Cardiac fibroblast (primary cell): ENCODE measurements at places on chromosomes 7 and 10.
A peak's percentile ranks its signal among the peaks of the same experiment; 100 is the strongest.

- no peak for DNase-seq
These were observed 10.0 kb upstream of the CPXM2 start for GRCh38 chr10:123901621-123902020.

DNA sequence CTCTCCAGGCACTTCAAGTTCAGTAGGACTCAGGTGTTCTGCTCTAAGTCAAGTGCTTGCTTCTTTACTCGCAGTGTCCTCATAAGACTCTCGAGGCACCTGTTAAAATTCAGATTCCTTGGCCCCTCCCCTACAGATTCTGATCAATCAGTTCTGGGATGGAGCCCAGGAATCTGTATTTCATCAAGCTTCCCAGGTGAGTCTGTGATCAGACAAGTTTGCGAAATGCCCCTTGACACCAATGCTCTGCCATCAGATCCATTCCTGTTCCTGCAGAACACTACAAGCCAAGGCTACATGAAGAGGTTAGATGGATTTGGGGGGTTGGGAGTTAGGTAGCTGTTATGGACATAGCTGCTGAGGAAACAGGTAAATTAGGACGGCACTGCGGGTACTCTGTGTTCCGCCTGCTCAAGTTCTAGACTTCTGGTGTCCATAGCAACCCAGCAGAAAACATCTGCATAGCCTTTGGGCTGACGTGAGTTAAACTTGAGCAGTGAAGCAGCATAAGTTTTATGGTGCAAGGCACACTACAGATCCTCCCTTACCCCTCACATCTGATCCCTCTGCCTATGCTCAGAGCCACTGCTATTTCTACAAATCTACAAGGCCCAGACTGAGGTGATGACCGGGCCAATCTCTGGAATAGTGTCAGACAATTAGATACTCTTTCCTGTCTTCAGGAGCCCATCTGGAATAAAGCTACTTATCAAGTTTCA lies 6.8 kb upstream of the NCOA4 start:
- DNase-seq, result no peak

- no peak for DNase-seq
These were observed 247.0 kb downstream of the TRIL start for GRCh38 chr7:28711114-28711513.

DNA sequence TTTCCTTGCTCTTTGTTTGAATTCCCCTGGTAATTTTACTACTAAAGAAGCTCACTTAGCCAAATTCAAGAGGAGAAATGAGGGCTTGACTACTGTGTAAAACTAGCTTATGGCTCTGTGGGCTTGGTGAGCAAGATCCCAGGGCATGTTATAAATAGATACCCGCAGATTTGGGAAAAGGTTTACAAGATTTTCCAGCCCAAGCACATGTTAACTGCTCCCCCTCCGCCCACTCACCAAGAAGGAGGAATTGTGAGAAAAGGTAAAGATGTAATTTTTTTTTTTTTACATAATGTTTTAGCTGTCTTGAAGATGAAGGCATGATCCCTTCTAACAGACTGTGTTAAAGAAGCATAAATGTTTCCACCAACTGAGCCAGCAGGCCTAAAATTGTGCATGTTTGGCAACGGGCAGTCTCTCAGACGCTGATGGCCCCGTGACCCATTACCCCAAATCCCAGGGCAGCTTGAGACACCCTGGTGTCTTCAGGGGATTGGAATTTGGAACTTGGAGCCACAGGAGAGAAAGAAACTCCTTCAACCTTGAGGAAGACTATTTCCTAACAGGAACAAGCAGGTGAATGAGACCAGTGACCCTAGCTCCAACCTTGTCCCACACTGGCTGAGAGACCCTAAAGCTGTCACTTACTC lies 429.8 kb upstream of the CELF2 start:
- DNase-seq, result peak; percentile 24

DNA sequence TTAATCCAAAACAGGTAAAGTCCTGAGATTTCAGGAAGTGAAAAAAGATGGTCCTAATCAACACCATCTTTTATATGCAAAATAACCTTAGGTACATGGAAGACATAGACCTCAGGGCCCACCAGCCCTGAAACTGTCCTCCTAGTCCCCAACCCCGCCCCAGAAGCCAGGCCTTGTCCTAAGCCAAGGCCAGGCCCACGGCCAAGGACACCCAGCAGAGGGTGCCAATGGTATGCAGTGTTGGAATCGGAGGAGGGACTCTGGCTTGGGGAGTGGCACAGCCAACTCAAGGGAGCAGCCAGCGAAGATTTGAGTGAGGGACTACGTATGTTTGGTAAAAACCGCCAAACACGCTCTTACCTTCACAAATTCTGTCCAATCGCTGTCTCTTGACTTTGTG lies 96.7 kb downstream of the ZRANB1 start:
- no peak for DNase-seq

DNA sequence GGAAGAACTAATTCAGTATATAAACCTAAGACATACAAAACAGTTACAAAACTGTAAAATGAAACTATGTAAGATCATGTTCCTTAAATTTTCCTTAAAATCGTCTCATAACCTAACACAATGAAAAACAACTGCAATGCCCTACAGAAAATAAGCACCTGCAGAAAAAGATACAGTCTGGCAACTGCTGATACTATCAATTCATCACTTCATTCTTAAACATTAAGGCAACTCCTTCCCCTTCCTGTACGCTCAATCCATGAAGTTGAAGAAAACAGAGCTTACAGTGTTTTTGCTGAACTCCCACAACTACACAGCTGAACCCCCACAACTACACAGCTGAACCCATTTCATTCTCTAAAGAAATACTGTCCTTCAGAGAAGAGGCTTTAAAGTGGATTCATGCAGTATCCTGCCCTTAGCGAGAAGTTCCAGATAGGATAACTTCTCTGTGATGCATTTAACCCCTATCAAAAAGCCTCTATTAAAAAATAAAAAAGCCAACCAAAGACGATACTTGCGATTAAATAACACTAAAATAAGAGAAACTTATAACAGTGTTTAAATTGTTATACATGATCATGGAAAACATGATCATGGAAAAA lies 50.0 kb downstream of the JMJD1C start:
- DNase-seq, result no peak

- no peak for DNase-seq
These were observed 163.8 kb downstream of the RNF133 start for GRCh38 chr7:122535086-122535485.

GRCh38 chr7:25653384-25653783 lies 425.1 kb upstream of the NPVF start:
- DNase-seq, result no peak

DNA sequence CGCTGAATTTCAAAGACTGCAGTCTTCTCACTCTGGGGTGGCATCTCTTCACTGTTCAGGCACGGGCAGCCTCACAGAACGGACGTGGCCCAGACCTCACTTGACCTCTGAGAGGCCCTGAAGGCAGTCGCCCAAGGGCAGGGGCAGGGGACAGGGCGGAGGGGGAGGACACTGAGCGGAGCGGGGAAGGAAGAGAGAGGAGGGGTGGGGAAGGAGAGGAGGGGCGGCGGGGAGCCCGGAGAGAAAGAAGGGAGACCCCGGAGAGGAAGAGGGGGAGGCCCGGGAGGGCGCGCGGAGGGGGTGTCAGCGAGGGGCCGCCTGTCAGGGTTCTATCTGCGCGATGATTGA lies 58.7 kb upstream of the COMTD1 start:
- DNase-seq, result no peak

DNA sequence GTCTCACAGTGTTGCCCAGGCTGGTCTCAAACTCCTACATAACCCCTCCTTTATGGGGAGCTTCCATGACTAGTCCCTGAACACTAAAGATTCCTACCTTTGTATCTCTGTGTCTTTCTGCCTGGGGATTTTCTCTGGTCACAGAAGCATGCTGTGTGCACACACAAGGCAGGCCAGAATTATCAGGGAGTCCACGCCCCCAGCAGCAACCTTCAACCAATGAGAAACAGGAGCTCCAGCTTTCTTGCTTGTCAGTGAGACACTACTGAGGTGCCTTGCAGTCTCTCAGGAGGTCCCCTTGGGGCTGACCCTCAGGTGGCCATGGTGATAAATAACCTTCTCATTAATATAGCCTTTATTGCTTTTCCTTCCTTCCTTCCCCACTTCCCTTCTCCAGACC lies 45.1 kb upstream of the AUTS2 start:
- DNase-seq, result no peak

- DNase-seq, result no peak
These were observed 110.8 kb downstream of the PDGFA start for GRCh38 chr7:408751-409311.

- DNase-seq, result peak; percentile 29
These were observed 755 bp downstream of the TOMM7 start for GRCh38 chr7:22821702-22822485.

GRCh38 chr7:135664046-135664589 lies 1.8 kb downstream of the STMP1 start:
- peak; percentile 58 for DNase-seq
